Activated CD4-positive, CD25-positive, alpha-beta regulatory T cell (primary cell): ENCODE measurements at places on chromosomes 4 and X.

DNA sequence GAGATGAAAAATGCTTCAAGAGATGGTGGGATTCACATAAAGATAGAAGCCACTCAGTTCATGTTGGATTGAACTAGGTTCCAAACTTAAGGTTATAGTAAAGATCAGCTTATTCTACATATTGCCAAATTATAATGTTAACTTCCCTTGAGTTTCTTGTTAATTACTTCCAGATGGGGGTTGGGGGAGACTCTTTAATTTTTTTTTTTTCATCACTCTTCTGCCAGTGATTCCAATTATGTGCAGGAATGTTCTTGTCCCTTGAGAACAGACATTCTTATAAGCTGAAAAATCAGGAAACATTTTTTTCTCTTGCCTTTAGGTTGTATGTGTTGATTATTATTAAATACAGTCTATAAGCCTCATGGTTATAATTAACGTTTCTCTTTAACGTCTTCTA lies 30.0 kb downstream of the MND1 start:
- no peak for DNase-seq

GRCh38 chrX:122091571-122091970 lies 1044.2 kb downstream of the GLUD2 start:
- no peak for DNase-seq

- no peak for DNase-seq
Measured at GRCh38 chrX:24025741-24026403, 1.1 kb downstream of the KLHL15 start.

- DNase-seq: no peak
Measured at GRCh38 chr4:186740822-186741221, 17.2 kb upstream of the FAT1 start.

GRCh38 chr4:105710012-105710600 lies 1.5 kb downstream of the GSTCD start:
- no peak for DNase-seq

GRCh38 chrX:49726966-49727365 lies 31.2 kb upstream of the PAGE1 start:
- no peak for DNase-seq
